ENCODE measurements at places on chromosomes 7 and 10. TPM values are rescaled to one million over a fixed set of nuclear protein-coding genes. Genes with fewer than 3 reads are reported as not detected.

DNA sequence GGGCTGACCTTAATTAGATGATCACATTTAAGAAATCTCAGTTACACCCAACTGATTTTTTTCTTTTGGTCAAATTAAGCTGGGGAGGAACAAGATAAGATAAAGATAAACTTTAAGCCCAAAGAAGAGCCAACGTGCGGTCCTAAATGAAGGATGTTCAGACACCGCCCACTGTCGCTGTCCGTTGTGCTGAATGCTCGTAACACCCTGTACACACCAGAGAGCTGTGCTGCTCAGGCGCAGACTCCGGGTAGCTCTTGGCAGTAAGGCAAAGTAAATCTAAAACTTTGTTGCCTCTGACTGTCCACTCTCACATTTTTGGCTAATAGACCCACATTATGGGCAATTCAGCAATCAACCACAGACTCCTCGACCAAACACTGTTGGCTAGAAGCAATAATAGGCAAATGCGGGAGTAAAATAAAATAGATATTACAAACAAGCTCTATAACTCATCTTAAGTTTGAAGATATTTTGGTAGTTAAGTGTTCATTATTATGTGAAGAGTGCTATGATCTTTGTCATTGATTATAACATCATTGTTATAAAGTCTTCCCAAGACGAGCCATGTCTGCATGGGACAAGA lies 57.1 kb downstream of the PLPP4 start:
- H3K36me3 ChIP-seq, result no peaks in the 10 kb centered on the region
- H3K27ac ChIP-seq, result no peak overlapping the region
- H3K4me3 ChIP-seq, result no peak overlapping the region
- DNase-seq, result peak; percentile 77
- H3K27me3 ChIP-seq, result peaks cover 67% of the 10 kb centered on the region

- H3K4me3 ChIP-seq, result no peak overlapping the region
- no peaks in the 10 kb centered on the region for H3K36me3 ChIP-seq
- DNase-seq, result no peak
- peaks cover 7% of the 10 kb centered on the region for H3K4me1 ChIP-seq
- H3K27ac ChIP-seq, result no peak overlapping the region
- no peaks in the 10 kb centered on the region for H3K27me3 ChIP-seq
Observed at GRCh38 chr10:118948786-118949185, 80.7 kb upstream of the NANOS1 start.

DDC gene
- total RNA-seq, result not detected

SPDYE2B gene
- total RNA-seq, result not detected

PRSS2 gene
- total RNA-seq, result not detected

PDE1C gene
- 0.94 TPM for total RNA-seq

FGFR2 gene
- 78.0 TPM for total RNA-seq
